ENCODE measurements at places on chromosomes 1 and 21.

GRCh38 chr1:10507111-10507879, 32.5 kb downstream of the PEX14 start:
- DNase-seq, result peak; percentile 42

DNA sequence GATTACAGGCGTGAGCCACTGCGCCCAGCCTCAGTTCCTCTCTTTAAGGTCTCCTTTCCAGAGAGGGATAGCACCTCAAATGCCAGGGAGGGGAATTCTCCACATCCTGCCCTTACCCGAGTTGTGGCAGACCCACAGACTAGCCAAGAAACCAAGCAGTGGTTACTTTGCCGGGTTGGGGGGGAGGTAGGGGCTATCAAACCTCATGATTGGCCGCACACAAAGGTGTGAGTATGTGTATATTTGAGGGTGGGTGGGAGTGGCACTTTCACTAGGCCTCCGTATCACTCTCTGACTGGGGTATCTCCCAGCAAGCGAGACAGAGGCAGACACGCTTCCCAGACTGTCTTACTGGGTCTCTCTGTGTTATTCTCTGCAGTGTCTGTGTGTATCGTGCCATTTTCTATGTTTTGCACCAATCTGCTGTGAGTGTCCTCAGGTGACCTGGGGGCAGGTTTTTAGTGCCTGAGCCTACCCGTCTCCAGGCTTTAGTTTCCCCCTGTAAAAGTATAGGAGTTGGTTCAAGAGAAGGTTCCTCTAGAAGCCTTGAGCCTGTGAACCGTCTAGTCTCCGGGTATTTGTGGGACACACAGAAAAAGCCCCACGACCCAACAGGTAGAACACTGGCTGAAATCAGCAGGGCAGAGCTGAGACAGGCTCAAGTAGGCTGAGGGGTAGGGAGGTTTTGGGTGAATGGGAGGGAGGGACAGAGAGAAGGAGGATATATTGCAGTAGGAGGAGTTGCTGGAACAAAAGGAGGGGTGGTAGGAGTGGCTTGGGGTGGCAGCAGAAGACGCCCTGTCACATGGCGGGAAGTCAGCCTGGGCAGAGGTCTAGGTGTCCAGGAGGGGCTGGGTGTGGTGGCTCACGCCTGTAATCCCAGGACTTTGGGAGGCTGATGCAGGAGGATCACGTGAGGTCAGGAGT, 10.3 kb downstream of the LMNA start:
- no peak for DNase-seq

- no peak for DNase-seq
Measured at GRCh38 chr1:200178340-200178739, 150.8 kb downstream of the NR5A2 start.

DNA sequence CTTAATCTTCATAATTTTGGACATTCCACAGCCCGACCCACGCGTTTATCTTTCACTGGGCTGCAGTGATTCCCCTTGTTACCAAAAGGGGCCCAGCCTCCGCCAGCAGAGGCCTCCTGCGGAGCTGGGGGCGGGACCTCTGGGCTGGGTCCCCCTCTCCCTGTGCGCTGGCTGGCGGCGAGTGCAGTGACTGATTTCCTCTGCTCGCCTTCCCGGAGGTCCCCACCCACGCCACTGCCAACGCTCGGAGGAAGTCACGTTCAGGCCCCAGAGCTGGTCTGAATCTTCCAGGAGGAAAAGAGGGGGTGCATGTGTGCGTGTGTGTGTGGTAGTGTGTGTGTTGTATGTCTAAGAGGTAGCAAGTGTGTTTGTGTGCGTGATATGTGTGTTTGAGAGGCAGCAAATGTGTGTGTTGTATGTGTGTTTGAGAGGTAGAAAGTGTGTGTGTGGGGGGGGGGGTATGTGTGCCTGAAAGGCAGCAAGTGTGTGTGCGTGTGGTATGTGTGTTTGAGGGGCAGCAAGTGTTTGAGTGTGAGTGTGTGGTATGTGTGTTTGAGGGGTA, 35.0 kb upstream of the JAK1 start:
- peak; percentile 53 for DNase-seq
